ENCODE measurements at places on chromosomes 3 and 15. TPM values are rescaled to one million over a fixed set of nuclear protein-coding genes. Genes with fewer than 3 reads are reported as not detected.

- no peak for DNase-seq
Measured at GRCh38 chr3:119585856-119586570, 6.7 kb downstream of the ADPRH start.

- no peak for DNase-seq
Measured at GRCh38 chr3:141307351-141308059, 60.8 kb upstream of the ZBTB38 start.

- DNase-seq, result no peak
Measured at GRCh38 chr15:35167675-35168074, 82.6 kb upstream of the NANOGP8 start.

- no peak for DNase-seq
Measured at GRCh38 chr3:47428662-47429061, 47.1 kb downstream of the SCAP start.

DNA sequence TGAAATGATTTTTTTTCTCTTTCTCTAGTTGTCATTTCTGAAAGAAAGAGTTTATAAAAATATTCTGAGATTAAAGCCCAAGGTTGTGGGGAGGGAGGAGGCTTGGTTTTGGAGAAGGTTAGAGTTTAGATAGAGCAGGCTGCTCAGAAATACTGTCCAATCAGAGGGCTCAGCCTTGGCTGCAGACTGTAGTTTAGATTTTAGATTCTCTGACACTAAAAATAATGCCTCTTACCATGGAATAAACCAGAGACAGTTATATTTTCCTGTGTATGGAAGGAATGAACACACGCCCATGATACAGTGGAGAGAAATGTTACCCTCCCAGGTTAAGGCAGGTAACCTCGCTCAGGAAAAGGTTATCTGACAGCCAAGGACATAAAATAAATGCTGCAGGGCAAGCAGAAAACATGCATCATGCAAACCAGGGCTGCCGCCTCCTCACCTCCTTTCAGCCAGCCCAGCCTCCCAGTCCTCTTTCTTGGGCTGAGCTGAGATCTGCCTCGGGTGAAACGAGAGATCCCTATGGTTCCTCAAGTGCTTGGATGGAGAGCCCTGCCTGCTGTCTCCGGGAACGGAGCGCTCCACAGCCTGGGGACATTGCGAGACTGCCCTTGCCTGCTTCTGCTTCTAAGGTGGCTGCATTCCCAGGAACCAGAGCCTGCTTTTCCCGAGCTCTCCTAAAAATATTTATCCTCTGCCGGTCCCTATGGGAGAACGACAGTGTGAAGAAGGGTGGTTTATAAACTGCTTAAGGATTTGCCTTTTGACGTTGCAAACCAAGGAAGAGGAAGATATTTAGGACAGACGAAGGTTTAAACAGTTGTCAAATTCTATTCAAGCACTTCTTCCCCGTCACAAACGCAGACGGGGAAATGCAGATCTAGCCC, 848 bp downstream of the NCEH1 start:
- peak; percentile 8 for DNase-seq

The IL16 gene
- 5.4 TPM for polyA plus RNA-seq

DNA sequence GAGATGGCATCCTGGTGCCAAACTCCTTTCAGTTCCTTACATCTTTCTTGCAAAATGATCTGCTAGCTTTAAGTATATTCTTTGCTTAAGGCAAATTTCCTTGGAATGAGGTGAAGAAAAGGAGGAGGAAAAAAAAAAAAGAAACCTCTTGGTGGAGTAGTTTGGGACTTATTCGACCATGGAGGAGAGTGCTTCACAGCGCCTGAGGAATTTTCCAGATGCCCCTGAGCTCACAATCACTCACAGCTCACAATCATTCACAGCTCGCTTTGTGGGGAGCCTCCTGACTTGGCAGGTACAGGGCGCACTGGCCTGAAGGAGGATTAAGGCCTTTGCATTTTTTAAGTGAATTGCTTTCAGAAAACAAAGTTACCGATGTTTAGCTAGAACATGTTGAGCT, 53.9 kb downstream of the BOC start:
- no peak for DNase-seq

DNA sequence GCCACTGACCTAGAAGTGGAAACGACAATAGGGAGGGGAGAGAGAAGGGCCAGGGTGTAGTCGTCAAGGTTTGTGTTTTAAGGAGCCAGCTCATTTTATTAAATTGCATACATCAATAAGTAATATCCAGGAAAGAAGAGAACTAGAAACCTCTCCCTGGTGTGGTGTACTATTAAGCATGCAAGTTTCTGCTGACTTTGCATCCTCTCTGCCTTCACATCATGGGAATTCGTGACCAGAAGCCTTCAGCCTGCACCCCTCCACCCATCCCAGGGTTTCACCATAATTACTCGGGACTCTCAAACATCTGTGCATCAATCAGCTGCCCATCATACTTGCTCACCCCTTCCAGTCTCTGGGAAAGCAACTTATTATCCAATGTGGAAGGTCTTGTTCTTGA, 70.9 kb upstream of the UBE3A start:
- no peak for DNase-seq

The GOLGA8T gene
- polyA plus RNA-seq, result not detected

GRCh38 chr3:51975852-51976549, 1.1 kb downstream of the ABHD14A start:
- DNase-seq, result no peak

DNA sequence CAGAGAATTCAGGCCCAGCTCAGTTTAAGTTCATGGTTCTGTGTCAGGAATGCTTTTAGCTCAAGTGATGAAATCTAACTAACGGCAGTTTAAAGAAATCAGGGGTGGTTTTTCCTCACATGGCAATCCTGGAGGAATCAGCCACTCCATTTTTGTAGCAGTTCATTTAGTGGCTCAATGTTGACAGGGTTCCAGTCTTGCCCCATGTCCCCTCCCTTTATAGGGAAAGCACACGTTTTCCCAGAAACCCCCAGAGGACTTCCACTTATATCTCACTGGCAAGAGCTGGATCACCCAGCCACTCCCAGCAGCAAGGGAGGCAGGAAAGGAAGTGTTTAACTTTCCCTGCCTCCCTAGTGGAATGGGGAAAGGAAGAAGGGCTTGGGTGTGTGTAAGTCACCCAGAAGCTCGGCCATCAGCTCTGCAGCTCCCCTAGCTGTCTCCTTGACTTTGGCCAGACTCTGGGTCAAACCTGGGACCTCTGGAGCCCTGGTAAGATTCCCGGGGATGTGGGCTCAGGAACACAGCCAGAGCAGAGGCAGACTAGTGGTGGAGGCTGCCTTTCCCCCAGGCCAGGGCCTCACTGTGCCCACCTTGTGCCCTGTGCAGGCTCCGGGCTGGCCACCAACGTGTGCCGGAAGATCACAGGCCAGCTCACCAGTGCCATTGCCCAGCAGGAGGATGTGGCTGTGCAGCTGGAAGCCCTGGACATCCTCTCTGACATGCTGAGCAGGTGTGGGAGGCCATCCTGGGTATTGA, 11.3 kb downstream of the CAND2 start:
- DNase-seq, result no peak

The PLA2G4D gene
- 0.08 TPM for polyA plus RNA-seq

- DNase-seq, result no peak
Measured at GRCh38 chr3:49793486-49794085, 6.1 kb downstream of the CDHR4 start.

DNA sequence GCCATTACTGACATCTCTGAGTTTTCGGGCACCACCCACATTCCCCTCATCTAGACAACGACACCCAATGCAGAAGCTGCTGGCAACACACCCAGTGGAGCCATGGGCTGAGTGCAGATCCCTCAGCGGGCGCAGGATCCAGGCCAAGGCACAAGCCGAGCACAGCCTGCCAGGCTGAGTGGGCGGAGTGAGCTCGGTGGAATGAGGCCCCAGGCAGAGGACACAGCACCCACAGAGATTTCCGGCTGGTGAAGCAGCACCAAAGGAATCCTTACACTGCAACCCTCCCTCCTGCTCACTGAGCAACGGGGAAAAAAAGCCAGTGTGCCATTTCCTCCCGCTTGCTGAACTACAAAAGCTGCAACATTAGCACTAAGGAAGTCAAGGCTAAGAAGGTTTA, 34.3 kb downstream of the ZMAT3 start:
- no peak for DNase-seq

The DPH6 gene
- 19.8 TPM for polyA plus RNA-seq

DNA sequence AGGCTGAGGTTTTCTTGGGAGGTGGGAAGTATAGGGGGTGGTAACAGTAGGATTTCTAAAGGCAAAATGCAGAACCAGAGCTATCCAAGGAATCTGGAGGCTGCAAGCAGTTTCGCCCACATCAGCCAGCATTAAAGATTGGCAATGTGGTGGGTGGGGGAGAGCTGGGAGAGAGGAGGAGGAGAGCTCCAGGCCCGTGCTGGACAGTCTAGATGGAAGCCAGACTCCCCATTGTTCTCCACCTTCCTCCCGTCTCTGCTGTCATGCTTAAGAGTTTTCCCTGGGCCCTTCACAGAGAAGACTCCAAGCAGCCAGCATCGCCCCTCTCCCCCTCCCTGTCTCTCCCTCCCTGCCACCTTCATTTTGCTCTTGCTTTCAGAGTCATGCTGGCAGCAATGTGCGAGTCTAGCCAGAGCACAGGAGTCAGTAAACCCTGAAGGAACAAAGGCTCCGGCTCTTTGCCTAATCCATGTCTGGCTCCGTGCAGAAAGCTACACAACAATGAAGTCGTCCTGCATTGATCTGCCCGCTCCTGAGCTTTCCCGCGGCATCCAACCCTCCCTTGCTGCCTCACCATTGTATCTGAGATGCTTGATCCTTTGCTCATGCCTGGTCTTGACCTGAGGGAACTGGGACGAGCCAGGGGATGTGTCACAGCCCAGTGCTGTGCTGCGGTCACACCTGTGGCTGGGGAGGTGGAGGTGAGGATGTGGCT, 282.9 kb downstream of the NTRK3 start:
- DNase-seq, result no peak

GRCh38 chr3:72067721-72068120, 282.8 kb upstream of the PROK2 start:
- no peak for DNase-seq

- DNase-seq, result no peak
Measured at GRCh38 chr15:80286055-80286454, 34.0 kb upstream of the CTXND1 start.

GRCh38 chr15:34039790-34040113, 748 bp upstream of the AVEN start:
- no peak for DNase-seq

DNA sequence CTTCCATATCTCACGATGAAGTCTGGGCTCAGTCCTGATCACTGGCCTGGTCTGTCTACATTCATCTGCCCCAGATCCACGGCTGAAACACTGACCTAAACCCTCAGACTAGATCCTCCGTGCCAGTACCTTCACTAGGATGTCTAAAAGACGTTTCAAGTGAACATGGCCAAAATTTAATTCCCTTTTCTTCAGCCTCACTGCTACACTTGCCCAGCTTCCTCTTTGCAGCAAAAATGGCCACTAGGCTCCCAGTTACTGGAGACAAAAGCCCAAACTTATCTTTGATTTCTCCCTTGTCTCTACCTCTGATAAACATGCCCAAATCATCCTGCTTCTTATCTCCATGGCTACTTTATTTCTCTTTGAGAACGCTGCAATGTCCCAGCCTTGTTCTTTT, 1.7 kb downstream of the RASSF1 start:
- DNase-seq, result no peak

GRCh38 chr3:73327052-73327451, 265.6 kb downstream of the EBLN2 start:
- no peak for DNase-seq

- DNase-seq, result no peak
Measured at GRCh38 chr3:67459796-67460195, 194.6 kb downstream of the SUCLG2 start.
